NCI-H524 (cell line): ENCODE measurements at places on chromosomes 16 and 17.

GRCh38 chr16:55464375-55464774, 14.6 kb upstream of the MMP2 start:
- no peak for DNase-seq

GRCh38 chr17:79788989-79789942, 7.6 kb downstream of the CBX8 start:
- no peak for DNase-seq

DNA sequence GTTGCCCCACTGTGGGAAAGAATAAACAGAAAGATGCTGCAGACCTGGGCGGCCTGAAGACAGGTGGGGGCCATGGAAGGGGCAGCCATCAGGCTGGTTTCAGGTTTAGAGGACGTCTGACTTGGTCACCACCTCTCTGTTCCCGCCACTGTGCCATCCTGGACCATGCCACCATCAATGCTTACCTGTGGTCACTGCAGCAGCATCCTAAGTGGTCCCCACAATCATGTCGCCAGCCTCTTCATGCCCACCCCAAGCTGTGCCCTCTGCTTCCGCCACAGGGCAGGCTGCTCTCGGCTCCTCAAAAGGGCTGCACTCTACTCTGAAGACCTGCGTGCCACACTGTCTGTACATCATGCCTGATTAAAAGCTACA, 10.4 kb downstream of the SMIM5 start:
- no peak for DNase-seq

GRCh38 chr17:17751489-17752088, 70.3 kb downstream of the RAI1 start:
- no peak for DNase-seq

GRCh38 chr16:23699100-23699499, 13.9 kb downstream of the ERN2 start:
- no peak for DNase-seq
